ENCODE measurements at places on chromosomes 1 and 21.
A peak's percentile ranks its signal among the peaks of the same experiment; 100 is the strongest.

DNA sequence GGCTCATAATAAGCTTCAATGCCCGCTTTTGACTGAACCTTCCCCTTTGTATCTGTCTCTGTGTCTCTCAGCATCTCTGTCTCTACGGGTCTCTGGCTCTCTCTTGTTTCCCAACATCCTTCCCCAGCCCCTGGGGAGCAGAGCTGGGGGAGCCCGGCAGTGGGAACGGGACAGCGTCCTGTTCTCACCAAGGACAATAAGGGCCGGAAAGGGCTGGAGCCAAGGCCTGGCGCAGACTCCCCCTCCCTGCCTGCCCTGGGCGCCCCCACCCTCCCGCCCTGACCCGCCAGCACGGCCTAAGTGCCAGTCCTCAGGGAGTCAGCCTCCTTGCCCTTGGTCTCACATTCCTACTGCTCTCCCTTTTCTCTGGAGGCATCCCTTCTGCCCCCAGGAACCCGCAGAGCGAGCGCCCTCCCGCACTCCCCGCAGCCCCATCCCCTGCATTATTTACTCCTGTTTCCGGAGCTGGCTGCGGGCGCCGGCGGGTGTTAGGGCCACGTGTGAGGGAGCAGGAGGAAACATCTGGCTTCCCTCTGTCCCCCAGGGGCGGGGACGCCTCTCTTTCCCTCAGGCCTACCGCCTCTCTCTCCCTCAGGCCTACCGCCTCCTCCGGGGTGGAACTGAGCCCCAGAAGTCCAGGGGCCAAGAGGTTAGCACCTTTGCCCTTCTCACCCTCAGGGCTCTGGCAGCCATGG, 6.5 kb downstream of the KRTCAP2 start:
- DNase-seq, result no peak

DNA sequence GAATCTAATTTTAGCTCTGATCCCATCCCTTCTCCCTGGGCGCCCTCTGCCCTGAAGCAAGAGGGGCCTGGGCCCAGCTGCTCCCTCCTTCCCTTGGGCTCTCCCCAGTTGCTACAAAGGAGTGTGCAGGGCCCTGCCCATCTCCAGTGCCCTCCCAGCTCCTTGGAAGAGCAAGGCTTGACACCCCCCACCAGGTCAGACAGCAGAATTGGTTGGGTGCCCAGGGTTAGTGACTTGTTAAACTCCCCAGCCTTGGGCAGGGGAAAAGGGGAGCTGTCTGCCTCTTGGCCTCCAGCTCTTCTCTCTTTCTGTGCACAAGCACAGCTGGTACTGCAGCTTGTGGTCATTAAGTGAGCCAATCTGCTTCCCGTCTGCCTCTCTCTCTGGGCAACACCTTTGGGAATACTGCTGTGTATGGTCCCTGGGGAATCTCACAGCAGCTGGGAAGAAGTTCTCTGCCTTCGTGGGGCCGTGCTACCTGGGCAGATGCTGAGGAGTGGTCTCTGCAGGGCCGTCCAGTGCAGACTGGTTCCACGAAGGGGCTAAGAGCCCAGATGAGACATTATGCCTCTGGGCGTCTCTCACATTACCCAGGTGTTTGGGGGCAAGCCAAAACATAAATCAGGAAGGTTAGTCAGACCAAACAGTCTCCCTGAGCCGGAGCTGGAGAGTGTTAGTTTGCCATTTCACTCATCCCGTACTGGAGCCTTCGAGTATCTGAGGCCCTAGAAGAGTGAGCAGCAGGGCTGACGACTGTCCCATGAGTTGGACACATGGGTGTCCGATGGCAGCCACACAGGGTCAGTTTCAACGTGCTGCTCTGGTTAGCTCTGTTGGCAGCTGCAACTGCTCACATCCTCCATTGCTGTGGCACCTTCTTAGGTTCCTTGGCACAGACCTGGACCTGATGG, 37.3 kb downstream of the TMEM53 start:
- no peak for DNase-seq

DNA sequence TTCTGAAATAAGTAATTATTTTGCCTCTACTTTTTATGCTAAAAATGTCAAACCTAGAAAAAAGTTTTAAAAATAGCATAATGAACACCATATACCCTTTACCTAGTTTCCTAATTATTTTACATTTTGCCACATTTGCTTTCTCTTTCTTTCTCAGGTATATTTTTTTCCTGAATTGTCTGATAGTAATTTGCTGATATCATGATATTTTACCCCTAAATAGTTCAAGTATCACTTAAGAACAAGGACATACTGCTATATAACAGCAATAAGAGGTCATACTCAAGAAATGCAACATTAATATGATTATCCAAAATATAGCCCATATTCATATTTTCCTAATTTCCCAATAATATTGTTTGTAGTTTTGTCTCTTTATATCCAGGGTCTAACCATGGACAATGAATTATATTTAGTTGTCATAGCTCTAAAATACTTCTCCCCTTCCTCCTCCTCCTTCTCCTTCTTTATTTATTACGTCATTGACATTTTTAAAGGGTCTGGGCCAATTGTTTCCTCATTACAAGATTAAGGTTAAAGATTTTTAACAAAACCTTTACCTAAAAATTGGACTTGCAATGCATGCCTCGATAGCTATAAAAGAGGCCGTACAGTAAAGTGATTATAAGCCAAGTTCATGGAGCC, 20.3 kb upstream of the SMYD2 start:
- no peak for DNase-seq

DNA sequence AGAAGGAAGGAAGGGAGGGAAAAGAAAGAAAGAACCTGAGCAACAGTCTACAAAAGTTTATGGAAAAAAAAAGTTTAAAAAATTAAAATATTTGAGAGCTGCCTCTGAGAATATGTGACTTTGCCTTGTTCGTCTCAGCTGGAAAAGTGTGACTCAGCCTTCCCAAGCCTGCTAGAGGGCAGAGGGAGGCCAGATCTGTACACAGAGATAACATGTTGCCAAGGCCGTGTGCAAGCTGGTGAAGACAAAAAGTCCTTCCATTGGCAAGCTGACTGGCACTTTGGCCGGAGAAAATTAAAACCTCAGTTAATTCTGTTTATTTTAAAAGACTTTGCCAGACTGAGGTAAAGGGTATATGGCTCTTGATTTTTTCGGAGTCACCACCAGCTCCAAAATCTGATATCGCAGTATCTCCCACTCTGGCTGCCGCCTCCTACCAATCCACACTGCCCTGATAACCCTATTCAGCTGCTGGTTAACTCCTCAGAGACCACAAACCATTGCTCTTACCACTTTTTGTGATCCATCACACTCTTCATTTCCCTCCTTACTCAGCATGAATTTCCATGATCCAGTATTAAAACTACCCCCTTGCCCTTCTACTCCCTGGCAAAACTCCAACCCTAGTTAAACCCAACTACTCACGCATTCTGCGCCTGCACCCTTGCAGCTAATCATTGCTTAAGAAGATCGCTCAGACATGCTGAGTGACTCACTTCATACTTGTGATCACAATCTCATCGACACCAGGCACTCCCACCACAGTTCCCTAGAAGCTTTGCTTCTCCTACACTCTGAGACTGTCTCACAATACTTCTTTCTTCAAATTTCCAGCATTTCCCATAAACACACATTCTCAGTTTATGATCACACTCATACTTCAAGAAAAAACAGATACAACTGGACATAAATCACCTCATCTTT, 5.7 kb upstream of the PPP1R15B start:
- peak; percentile 43 for DNase-seq

GRCh38 chr1:53130598-53130877, 11.9 kb downstream of the SLC1A7 start:
- no peak for DNase-seq

DNA sequence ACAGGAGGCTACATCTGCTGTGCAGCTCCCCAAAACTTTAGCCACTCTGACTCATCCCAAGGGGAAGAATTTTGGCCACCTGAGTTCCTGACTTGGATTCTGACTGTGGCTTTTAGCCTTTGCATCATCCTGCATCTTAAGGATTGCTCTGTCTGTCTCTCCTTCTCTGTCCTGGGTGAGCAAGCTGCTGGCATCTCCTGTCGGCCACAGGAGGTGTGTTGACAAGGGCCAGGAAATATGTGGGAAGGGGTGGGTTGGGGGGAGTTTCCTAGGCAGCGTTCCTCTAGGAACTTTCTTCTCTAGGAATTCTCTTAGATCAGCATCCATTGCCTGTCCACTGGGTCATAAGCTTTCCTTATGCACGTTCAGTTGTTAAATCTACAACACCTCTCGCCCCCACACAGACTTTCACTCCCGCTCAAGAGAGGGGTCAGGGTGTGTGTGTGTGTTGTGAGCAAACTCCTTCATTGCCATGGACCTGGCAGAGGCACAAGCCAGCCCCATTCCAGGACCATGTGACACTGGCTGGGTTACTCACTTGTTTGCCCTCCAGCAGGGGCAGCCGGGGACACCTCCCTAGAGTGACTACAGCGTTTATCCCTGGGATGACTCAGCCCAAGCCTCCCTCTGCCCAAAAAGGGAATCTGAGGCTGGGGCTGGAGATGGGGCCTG, 145.0 kb upstream of the DUSP10 start:
- DNase-seq, result no peak

DNA sequence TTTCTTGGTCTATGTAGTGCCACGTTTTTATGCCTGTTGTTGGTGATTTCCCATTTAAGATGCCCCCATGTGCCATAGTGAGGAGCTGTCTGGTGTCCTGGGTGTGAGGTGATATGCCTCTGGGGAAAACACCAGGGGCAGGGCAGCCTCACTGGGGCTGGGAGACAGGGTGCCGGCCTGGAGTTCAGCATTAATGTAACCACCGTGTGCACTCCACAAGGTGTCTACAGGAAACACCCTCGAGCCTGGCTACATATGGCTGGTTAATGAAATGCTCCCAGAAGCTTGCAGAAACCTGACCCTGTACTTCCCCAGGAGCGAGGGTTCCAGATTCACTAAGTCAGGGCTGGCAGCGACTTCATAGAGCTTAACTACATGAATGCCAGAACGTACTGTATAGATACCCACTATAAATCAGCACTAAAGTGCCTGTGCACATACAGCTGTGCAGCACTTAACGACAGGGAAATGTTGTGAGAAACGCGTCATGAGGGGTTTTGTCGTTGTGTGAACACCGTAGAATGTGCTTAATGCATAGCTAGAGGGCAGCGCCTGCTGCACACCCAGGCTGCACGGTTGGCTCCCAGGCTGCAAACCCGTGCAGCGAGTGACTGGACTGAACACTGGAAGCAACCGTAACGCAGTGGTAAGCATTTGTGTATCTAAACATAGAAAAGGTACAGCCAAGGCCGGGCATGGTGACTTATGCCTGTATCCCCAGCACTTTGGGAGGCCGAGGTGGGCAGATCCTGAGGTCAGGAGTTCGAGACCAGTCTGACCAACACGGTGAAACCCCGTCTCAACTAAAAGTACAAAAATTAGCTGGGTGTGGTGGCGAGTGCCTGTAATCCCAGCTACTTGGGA, 10.4 kb downstream of the TFF2 start:
- no peak for DNase-seq

DNA sequence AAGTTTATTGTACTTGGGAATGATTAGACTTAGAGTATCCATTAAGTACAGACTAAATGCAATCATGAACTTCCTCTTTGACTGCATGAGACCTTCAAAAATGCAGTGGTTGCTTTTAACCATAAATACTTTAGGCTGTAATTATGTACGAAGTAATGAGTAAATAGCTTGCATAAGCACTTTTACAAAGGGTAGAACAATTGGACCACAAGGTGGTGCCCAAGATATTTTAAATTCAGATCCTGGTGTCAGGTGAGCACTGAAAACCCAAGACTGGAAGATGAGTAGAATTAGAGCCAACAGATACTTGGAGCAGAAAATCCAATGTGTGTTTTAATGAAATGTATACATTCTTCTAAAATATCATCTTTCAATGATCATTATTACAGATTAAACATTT, 43.4 kb upstream of the RHOU start:
- DNase-seq, result peak; percentile 53

- DNase-seq, result no peak
Observed at GRCh38 chr1:183023146-183023600, at the start of gene LAMC1. Gene LAMC1 (plus strand): TSS chr1:183023420. CDS start chr1:183023717, 297 bp downstream.

- DNase-seq, result no peak
Observed at GRCh38 chr1:162144853-162145252, 75.4 kb downstream of the NOS1AP start.

DNA sequence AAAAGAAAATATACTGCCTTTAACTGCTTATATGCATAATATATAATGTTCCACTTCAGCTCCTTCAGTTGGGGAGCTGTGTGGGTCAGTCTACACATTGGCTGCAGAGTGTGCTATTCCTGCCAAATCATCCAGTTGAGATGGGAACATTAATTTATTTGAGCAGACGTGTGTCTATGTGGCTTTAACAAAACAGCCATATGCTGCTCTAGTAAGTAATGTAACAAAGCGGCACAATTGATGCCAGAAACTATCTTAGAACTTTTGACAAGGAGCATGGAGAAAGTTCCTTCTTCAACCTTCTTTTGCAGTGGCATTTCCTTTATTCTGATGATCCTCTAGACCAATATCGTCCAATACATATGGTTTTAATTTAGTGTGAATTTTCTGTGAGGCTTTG, 285.9 kb upstream of the C1orf87 start:
- DNase-seq, result no peak

- DNase-seq, result no peak
Observed at GRCh38 chr1:67966666-67967009, 83.8 kb downstream of the DIRAS3 start.

GRCh38 chr1:36238433-36238832, 14.2 kb downstream of the THRAP3 start:
- no peak for DNase-seq

DNA sequence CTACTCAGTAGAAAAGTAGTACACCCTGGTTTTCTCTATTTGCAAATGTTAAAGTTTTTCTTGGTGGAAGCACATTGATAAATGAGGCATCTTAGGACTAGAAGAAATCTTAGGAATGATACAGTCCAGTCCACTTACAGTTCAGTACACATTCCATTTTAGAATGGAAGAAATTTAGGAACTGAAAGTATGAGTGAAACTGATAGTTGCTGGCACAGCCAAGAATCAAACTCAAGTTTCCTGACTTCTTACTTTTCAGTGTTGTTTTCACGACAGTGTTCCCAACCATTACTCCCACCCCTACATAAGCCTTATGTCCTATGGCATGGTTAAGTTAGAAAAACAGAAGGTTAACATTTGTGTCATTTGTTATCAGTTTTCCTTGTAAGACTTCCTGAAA, 258.5 kb downstream of the BACH1 start:
- no peak for DNase-seq

DNA sequence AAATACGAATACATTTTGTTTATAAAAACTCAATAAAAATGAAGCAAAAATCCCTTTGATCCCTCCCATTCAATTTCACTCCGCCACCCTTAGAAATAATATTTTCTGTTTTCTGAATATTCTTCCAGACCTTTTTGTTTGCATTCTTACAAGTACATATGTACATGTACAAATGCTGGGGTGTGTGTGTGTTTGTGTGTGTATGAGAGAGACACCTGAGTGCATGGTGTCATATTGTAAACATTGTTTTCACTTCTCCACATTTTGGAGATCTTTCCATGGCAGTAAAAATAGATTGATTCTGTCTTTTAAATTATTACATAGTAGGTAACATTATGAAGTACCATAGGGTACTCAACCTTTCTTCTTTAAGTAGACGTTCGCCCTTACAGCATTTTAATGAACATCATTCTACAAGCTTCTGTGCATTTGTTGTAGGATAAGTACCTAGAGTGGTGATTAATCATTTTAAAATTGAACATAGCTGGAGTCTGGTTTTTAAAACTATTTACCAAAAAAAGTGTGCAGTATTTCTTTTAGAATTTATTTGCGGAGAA, 1.3 kb upstream of the MPC2 start:
- no peak for DNase-seq

- DNase-seq, result no peak
Observed at GRCh38 chr1:236204656-236205055, 62.3 kb downstream of the GPR137B start.

All from activated CD4-positive, alpha-beta T cell treated with anti-CD3 and anti-CD28 coated beads, Interleukin-2, Interleukin-6, amounts not matched to agents 100 ng/mL and 50 ng/mL, durations not matched to agents 16 hours and 8 hours (primary cell).